NCI-H82 (cell line): ENCODE measurements at places on chromosomes 2 and 18.
A peak's percentile ranks its signal among the peaks of the same experiment; 100 is the strongest.

DNA sequence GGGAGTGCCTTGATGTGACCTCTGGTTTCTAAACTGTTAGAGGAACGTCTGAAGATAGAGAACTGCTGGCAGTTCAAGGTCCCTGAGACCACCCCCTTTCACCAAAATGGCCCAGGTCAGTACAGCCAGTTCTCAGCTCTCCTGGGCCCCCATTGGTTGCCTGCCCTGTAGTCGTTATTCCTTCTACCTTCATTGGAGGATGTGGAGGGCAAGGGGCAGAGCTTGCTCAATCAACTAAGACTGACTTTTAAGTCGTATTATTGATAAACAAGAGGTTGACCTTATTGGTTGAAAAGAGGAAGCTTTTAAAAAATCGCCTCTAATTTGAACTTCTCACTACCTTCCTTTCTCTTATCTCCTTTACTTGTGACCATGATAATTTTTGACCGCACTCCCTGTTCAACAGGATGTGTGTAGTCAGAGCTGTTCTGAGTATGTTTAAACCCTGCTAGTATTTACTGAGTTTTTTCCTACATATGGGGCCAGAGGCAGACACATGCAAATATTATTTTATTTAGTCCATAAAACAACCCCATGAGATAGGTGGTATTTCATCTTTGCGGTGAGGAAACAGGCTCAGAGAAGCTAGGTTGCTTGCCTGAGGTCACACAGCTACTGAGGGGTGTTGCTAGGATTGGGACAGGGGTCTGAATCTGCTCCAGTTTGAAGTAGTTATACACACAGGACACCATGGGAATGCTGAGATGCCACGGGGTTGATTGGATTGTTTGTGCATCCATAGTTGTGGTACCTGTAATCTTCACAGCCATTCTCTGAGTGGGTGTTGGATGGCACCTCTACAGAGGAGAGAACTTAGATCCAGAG, 65.9 kb downstream of the TMEM247 start:
- no peak for DNase-seq

- DNase-seq = peak; percentile 83
These were observed 6.8 kb downstream of the MAT2A start for GRCh38 chr2:85545780-85546240.

GRCh38 chr2:134143568-134143967, 110.3 kb upstream of the MGAT5 start:
- DNase-seq = peak; percentile 52

DNA sequence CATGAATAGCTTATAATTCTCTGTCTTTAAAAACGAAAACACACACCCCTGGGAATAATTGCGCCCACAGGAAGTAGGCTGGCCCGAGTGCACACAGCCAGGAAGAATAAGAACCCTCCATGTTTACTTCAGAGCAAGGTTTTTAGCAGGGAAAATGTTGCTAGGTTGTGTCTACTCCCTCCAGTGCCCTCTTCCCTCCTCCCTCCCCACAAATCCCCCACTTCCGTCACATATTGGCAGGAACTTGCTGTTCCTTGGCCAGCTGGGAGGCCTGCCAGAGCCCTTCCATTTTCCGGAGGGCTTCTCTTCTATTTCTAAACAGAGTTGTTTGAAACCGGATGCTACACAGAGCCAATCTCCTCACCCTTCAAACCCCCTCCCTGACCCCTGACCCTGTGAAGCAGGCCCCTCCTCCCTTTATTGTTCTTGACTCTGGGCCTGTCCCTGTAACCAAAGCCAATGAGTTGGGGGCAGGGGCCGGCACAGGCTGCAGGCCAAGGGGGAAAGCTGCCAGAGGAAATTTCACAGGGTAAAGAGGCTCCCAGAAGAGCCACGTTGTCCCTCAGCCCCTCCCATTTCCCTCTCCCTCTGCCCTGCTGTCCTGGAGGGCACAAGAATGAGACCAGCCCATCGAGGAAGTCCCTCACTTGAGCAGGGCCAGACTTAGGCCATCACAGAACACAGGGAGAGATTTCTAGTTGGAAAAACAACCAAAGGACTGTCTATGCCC, 49.8 kb upstream of the LGALSL start:
- peak; percentile 16 for DNase-seq

DNA sequence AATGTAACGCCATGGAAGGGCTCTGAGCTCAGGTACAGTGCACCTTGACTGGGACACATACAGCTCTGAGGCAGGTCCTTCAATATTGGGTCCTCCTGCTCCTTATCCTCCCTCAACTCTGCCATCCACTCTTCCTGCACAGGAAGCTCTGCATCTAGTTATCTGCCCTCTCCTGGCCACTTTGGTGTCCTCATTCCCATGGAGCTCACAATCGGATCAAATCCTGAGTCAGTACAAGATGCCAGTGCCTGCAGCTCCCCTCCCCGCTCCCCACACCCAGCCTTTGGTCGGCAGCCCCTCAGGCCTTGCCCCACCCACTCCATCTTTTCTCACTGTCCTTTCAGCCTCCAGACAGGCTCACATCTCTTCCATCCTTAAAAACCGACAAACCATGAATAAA, 58.0 kb downstream of the LRRFIP1 start:
- peak; percentile 77 for DNase-seq

DNA sequence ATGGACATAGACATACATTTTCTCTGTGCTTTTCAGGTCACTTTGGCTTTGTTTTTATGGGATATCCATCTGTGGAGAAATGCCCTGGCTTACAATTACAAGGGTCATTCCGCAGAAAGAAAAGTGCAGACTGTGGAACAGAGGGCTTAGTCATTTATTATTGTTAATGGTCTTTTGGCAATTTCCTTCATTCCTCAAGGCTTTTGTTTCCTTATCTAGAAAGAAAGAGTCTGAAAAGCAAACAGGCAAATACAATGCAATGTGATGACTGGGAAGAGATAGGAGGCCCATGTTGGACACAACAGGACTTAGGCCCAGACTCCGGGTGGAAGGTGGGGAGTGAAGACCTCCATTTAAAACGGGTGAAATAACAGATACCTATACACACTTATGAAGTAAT, 129.5 kb upstream of the CAVIN2 start:
- DNase-seq = no peak

DNA sequence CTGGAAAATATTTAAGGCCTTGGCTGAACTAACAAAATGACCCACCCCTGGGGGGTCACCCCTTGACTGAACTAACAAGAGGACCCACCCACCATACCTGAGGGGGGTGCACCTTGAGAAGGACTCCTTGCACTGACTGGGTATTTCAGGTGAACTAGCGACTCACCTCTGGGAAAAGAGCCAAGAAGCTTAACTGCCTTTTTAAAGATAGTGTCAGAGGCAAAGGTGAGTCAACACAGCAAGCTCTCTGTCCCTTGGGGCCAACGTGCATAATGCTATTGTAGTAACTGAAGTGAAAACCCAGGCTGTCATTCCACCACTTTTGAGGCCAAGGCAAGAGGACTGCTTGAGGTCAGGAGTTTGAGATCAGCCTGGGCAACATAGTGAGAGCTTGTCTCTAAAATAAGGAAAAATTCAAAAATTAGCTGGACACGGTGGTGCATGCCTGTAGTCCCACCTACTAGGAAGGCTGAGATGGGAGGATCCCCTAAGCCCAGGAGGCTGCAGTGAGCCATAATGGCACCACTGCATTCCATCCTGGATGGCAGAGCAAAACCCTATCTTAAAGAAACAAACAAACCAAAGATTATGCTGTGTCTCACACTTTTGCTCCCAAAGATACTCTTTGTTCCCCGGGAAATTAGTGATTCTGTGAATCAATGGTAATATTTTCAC, 36.4 kb upstream of the ZCCHC2 start:
- DNase-seq = peak; percentile 4

DNA sequence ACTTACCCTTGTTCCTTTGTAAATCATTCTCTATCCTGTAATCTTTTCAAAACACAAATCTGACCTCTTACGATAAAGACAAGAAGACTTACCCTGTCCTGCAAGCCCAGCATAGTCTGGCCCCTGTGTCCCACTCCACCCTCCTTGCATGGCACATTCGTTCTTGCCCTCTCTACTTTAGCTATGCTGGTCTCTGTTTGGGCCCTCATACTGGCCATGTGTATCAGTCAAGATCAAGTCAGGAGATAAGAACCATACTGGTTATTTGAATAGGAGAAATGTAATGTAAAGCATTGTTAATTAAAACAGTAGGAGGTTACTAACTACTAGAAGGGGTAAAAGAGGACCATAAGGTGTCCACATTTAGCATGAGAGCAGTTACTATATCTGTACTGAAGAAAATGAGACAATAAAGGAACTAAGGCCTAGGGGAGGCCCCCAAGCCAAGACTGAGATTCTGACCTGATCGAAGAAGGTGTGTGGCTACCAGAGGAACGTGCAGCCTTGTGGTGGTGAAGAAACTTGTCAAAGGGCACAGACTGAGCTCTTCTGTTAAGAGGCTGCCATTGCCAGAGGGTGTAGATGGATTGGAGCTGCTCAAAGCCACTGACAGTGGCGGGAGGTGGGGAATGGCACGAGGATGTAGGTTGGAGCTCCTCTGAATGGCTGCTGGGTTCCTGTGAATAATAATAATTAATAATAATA, 80.8 kb downstream of the KCTD18 start:
- no peak for DNase-seq

- DNase-seq = no peak
These were observed 165.5 kb downstream of the GLI2 start for GRCh38 chr2:120901201-120901600.

DNA sequence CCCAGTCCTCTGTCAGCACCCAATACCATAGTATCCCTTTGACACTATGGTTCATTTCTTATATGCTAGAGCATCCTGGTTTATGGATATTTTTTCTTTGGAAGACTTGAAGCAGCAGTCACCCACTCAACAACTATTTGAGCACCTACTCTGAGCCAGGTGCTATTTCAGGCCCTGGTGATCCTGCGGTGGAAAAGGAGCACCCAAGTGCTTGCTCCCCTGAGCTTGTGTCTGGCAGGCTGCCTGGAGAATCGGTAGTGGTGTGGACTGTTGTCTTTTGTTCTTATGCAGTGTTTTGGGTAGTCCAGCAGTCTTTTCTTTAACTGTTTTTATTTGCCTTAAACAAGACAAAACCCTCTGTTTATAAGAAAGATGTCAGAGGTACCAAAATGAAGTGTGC, 28.9 kb downstream of the NCK2 start:
- no peak for DNase-seq

- DNase-seq = no peak
These were observed 11.6 kb upstream of the FAHD2A start for GRCh38 chr2:95390881-95391321.

DNA sequence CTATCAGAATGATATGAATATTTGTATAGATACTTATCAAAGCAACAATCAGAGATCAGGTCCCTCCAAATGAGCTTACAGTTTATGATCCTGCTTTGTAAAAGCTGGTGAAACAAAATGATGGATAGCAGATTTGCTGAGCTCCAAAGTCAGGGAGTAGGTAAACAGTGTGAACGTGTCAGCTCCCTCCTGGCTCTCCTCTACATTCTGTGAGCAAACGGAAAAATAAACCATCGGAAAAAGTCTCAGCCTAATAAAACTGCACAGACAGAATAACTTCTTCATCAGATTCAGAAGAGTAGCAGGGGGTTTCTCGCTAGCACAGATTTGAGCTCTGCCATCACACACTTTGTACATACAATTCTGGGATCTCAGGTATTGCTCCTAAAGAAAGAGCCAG, 51.3 kb downstream of the BCL11A start:
- DNase-seq = no peak

- no peak for DNase-seq
These were observed 333.0 kb downstream of the IRS1 start for GRCh38 chr2:226466589-226466988.

- no peak for DNase-seq
These were observed 6.3 kb downstream of the MEX3C start for GRCh38 chr18:51191128-51191717.

- no peak for DNase-seq
These were observed 274.4 kb downstream of the LRRTM1 start for GRCh38 chr2:80030135-80030534.

GRCh38 chr2:218401890-218402289, 2.2 kb downstream of the CTDSP1 start:
- DNase-seq = no peak

- peak; percentile 64 for DNase-seq
These were observed 422.9 kb upstream of the ST6GAL2 start for GRCh38 chr2:107308835-107309234.

GRCh38 chr2:108412995-108413710, 35.4 kb downstream of the SULT1C4 start:
- DNase-seq = no peak

- DNase-seq = no peak
These were observed 62.6 kb upstream of the RPL31 start for GRCh38 chr2:100939445-100939844.

DNA sequence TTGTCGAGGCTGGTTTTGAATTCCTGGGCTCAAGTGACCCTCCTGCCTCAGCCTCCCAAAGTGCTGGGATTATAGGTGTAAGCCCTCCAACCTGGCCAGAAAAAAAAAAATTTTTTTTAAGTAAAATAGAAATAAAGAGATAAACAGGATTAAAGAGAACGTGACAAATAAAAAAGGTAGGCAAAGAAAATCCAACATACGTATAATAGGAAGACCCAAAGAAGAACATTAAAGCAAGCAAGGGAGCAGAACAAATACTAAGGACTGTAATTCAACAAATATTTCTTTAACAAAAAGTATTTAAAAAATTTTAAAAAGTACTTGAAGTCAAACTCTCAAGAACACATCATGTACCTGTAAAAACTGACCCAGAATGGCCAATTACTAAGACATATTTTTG, 56.4 kb downstream of the PTPN2 start:
- no peak for DNase-seq

DNA sequence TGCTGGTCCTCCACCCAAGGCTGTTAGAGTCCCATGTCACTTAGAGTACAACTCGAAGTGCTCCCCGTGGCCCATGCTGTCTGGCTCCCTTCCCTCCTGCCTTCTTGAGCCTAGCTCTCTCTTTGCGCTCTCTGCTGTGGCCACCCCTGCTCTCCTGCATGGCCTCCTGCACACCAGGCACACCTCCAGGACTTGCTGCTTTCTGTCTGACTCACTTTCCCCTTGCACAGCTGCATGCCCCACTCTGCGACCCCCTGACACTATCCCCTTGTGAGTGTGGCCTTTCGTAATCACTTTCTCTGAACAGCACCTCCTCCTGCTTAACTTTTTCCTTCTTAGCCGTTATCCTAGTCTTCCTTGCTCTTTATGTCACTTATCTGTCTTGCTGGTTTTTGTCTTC, 343.6 kb downstream of the TGIF1 start:
- no peak for DNase-seq

GRCh38 chr18:9182852-9183399, 46.3 kb downstream of the ANKRD12 start:
- no peak for DNase-seq

GRCh38 chr2:207333599-207334300, 168.0 kb upstream of the KLF7 start:
- DNase-seq = no peak

DNA sequence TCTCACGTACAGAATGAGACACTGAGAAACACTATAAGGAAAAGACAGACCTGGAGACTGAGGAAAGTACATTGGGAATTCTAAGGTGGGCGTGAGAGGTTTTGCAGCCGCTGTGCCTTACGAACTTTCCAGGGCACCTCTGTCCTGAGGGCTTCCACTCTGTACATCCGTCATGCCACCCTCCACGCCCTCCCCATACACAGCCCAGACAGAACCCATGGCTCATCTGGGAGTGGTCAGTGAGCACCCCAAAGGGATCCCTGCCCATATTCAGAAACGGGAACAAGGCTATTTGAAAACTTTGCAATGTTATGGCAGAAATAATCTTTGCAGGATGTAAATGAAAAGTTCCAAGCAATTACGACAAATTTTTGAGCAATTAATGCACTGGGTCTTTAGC, 95.4 kb upstream of the ZNF532 start:
- DNase-seq = no peak

- DNase-seq = peak; percentile 74
These were observed 800.1 kb downstream of the SATB2 start for GRCh38 chr2:198657512-198658121.

GRCh38 chr2:19209575-19210341, 148.7 kb downstream of the OSR1 start:
- DNase-seq = no peak

GRCh38 chr18:73841661-73842060, 306.0 kb downstream of the FBXO15 start:
- no peak for DNase-seq
